ENCODE measurements at places on chromosomes 2 and 18. TPM values are rescaled to one million over a fixed set of nuclear protein-coding genes. Genes with fewer than 3 reads are reported as not detected.

Gene CCBE1
- 0.17 TPM for total RNA-seq

Gene LYG2
- total RNA-seq: not detected

Gene DNAH7
- not detected for total RNA-seq

Gene NAT8
- total RNA-seq: not detected

Gene LMAN2L
- total RNA-seq: 70.7 TPM

Gene TNP1
- not detected for total RNA-seq

Gene CMPK2
- 10.7 TPM for total RNA-seq

Gene ZNF532
- total RNA-seq: 21.0 TPM

Gene PJVK
- 0.64 TPM for total RNA-seq

Gene DHRS9
- 0.88 TPM for total RNA-seq

Gene NOSTRIN
- not detected for total RNA-seq

Gene RAX
- total RNA-seq: not detected

GRCh38 chr2:152421521-152422370 is 86.8 kb downstream of the FMNL2 start:
- peak; percentile 93 for DNase-seq

GRCh38 chr2:207330912-207331311 is 165.2 kb upstream of the KLF7 start:
- DNase-seq: peak; percentile 73

- DNase-seq: no peak
These were observed 73.1 kb downstream of the FTCDNL1 start for GRCh38 chr2:199777916-199778315.

GRCh38 chr2:105438104-105438929 is 39.5 kb upstream of the FHL2 start:
- DNase-seq: no peak

GRCh38 chr2:74602586-74603281 is 45.4 kb downstream of the M1AP start:
- no peak for DNase-seq

DNA sequence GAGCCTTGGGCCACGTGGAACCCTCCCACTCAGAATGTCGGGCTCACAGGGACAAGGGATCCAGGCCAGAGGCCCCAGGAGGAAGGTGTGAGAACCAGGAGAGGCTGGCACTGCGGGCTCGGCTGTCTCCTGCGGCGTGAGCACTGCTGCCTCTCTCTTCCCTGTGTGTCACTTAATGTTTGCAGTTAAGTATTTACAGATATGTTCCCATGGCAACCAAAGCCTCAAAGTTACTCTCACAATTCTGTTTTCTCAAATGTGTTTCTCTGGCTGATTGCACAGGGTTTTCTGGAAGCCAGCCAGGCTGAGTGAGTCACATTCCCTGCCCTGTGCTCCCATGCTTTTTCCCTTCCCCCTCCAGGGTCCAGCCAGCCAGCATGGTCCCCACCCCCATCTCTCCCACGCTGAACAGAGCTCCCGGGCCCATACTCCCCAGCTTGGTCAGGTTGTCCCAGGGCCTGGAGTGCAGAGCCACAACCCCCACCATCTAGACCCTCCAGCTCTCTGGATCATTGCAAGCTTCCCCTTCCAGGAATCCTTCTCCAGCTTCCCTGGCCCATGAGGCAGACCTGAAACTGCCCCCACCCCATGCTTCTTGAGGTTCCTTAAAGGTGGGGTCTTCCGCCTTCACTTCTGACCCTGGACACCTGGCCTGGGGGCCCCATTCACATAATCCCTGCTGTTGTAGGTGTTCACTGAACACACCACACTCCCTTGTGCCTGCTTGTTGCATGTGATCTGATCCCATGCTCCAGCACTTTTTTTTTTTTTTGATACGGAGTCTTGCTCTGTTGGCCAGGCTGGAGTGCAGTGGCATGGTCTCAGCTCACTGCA is 265.9 kb downstream of the CELF4 start:
- peak; percentile 94 for DNase-seq

- no peak for DNase-seq
These were observed 31.0 kb downstream of the PXDN start for GRCh38 chr2:1713142-1713838.

- DNase-seq: no peak
These were observed 8.5 kb upstream of the C2orf69 start for GRCh38 chr2:199902486-199903110.

DNA sequence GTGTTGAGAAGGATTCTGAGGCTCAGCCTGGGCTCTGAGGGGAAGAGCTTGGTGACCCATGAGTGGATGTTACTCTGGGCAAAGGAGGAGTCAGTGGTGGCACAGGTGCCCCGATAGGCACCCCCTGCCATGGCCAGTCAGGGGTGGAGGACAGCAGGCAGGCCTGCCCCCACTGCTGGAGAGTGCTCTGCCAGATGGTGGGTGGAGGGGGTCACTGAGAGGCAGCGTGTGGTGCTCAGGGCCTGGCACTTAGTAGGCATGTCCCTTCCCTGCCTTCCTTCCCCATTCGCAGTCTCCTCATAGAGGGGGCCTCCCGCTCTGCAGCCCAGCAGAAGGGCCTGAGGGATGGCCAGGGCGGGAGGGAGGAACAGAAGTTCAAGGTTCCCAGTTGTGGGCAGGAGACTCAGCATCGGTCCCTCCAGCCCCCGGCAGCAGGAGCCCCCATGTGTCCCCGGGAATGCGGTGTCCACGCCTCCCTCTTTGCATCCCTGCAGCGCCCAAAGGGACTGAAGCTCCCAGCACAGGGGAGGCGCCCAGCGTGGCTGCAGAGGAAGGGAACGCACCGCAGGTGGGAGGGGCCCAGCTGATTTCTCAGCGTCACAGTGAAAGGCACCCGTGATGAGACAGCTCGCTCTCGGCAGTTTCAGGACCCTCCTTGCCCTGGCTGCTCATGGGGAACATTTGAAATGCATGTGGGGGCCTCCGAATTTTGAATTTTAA is 5.7 kb upstream of the SNED1 start:
- DNase-seq: no peak

GRCh38 chr2:139165601-139166000 is 385.4 kb upstream of the NXPH2 start:
- no peak for DNase-seq

DNA sequence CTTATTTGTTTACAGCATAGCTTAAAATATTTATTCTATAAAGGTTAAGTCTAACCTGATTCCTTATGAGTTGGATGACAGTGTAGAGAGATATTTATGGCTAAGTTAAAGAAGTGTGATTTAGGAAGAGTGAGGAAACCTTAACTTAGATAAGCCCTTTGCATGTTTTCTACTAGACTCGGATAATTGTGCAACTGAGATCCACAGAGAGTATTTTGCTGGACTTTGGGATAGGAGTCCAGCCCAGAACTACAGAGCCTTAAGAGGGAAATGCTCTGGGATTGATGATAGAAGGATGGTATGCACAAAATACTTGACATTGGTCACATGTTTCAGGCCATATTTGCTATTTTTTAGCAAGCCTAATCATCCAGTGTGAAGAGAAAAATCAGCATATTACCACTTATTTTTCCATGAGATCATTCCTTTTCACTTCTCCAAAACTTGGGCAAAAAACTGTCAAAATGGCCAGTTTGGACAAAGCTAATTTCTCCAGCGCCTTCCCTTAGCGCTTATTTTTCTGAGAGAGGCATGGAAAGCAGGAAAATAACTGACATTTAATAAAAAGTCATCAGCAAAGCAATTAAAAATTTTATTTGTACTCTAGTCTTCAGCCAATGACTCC is 3.1 kb downstream of the CD28 start:
- DNase-seq: no peak

GRCh38 chr2:169039702-169040101 is 8.6 kb upstream of the ABCB11 start:
- DNase-seq: no peak

DNA sequence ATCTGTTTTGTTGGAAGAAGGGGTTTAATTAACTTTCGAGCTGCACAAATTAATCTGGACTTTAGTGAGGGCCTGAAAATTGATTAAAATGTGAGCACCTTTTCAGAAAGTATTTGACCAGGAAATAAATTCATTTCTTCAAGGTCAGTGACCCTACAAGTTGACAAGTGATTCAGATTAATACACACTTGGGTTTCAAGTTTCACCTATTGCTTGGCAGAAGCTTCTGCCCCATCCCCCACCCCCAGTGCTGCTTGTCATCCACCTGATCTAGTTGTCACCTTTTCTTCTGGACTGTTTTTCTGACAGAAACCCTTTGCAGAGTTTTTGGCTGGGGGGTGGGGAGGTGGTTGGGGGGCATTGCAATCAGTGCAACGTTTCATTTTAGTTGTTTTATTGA is 46.2 kb downstream of the RPRM start:
- DNase-seq: no peak

- DNase-seq: no peak
These were observed 244.8 kb downstream of the MYCN start for GRCh38 chr2:16184945-16185660.

DNA sequence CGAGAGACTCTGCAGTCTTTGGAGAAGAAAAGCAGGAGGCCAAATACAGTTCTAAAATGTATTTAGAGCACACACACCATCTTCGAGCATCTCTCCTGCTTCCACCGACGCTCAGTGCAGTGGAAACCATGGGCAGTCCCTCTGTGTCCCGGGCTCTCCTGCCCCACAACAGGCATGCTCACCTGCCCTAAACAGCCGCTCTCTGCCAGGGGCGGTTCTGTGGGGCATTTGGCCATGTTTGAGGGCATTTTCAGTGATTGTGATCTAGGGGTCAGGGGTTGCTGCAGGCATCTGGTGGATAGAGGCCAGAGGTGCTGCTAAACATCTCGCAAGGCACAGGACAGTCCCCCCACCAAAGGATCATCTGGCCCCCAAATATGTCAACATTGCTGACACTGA is 55.8 kb downstream of the EMX1 start:
- no peak for DNase-seq

- DNase-seq: no peak
These were observed 99.6 kb downstream of the TPGS2 start for GRCh38 chr18:36729197-36729596.

DNA sequence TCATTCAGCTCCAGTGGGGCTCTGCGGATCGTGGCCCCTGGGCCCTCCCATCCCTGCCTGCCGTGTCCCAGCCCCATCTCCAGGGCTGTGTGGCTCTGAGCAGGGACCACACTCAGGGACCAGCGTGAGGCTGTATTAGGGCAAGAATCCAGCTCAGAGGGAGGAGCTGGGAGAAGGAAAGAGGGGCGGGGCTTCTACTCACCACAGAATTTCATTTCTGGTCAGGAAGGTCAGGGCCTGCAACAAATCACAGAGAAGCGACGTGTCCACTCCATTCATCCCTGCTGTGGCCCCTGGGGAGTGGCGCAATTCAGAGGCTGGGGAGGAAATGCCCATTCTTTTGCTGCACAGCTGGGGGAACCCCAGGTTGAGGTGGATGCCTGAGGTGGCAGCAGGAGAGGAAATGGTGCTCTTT is 828 bp downstream of the CIB4 start:
- peak; percentile 85 for DNase-seq

DNA sequence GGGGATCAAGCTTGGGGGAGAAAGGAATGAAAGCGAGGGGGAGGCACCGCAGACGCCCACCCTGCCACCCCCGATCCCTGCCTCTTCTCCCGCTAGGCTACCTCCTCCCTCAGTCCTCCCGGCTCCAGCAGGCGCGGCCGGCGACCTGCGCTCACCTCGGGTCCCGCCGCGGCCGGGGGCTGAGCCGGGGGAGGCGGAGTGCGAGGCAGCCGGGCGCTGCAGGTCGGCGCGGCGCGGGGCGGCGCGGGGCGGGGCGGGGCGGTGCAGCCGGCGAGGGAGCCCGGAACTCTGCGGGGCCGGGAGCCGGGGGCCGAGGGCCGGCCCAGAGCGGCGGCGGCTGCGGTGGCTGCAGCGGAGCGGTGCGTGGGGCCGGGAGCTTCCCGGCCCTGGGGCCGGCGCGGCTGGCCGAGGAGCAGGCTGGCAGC is 477 bp downstream of the ACVR1 start:
- DNase-seq: no peak

DNA sequence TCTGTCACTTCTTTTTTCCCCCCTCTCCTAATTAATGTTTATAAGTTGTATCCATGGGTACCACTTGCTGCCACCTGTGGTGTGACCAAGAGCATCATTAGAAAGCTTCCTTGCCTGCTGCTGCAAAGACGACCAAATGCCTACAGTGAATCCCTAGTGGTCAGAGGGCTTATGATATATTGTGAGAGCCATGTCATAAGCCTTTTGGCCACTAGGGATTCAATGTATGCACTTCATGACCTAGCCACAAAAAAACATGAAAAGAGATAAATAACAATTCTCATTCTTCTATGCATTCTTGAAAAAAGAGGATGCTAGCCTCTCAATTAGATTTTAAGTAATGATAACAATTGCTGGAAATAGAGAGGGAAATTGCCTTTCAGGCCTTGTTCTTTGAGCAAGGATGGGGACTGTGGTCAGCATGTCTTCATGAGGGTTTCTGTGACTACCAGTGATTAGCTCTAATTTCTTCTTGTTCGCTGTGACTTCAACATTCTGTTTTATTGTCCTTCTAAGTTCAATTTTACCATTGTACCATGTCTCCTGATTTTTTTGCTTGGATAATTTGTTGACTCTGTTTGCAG is 435.3 kb downstream of the TGIF1 start:
- DNase-seq: no peak

DNA sequence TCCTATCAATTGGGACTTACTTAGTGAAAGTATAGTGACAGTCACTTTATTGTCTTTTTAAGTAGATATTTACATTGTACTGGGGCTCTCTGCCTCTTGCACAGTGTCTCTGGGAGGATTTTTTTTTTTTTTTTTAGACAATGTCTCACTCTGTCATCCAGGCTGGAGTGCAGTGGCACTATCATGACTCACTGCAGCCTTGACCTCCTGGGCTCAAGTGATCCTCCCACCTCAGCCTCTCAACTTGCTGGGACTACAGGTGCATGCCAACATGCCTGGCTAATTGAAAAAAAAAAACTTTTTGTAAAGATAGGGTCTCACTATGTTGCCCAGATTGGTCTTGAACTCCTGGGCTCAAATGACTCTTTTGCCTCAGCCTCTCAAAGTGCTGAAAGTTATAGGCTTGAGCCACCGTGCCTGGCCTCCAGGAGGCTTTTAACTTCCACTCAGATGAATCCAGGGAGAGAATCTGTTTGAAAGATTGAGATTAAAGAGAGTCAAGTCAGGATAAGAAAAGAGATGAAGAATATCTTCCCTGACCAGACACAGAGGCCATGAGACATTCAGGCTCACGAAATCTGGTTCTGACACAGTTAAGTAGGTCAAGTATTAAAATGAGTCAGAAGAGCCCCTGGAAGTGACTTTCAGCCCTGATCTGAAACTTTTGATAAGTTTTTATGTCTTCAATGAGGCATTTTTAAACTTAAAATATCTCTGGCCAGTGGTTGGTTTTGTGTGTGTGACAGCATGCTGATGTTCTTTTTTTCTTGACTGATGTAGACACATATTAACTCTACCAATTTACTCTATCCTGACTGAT is 18.3 kb downstream of the ARHGEF33 start:
- DNase-seq: peak; percentile 7

DNA sequence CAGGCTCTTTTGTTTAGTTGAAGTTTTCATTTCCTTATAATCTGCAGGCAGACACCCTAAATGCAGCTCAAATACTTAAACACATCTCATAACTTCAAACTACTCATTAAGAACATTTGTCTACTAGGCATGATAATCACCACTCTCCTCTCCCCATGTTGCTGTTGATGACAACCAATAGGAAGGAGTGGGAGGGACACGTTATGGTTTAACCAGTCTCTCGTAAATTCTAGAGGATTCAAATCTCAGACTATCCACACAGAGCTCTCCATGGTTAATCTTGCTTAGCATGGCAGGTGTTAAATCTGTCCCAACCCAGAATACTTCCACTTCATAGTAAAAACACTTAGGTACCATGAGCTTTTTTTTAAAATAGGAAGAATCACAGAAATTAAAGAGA is 127.4 kb upstream of the AQP4 start:
- DNase-seq: no peak

- DNase-seq: no peak
These were observed 42.7 kb downstream of the MBD5 start for GRCh38 chr2:148063633-148064032.

Data from Caki2 (cell line).